ENCODE measurements at places on chromosomes 7 and 10. TPM values are rescaled to one million over a fixed set of nuclear protein-coding genes. Genes with fewer than 3 reads are reported as not detected.
A peak's percentile ranks its signal among the peaks of the same experiment; 100 is the strongest.

LRRTM3 gene
- polyA plus RNA-seq: not detected

- H3K27ac ChIP-seq: no peak overlapping the region
- no peaks in the 10 kb centered on the region for H3K27me3 ChIP-seq
- no peaks in the 10 kb centered on the region for H3K4me1 ChIP-seq
- no peaks in the 10 kb centered on the region for H3K36me3 ChIP-seq
- H3K4me3 ChIP-seq: no peak overlapping the region
Measured at GRCh38 chr10:6364893-6365292, 162.2 kb downstream of the PFKFB3 start.

GRCh38 chr7:112266595-112267270 is 60.2 kb downstream of the ZNF277 start:
- H3K4me1 ChIP-seq: no peaks in the 10 kb centered on the region
- no peak overlapping the region for H3K27ac ChIP-seq
- no peaks in the 10 kb centered on the region for H3K27me3 ChIP-seq
- no peak for DNase-seq

CCL24 gene
- not detected for polyA plus RNA-seq

GRCh38 chr7:19930051-19930450 is 156.6 kb upstream of the TMEM196 start:
- DNase-seq: no peak
- H3K27ac ChIP-seq: no peak overlapping the region
- H3K27me3 ChIP-seq: no peaks in the 10 kb centered on the region
- H3K36me3 ChIP-seq: no peaks in the 10 kb centered on the region

DNA sequence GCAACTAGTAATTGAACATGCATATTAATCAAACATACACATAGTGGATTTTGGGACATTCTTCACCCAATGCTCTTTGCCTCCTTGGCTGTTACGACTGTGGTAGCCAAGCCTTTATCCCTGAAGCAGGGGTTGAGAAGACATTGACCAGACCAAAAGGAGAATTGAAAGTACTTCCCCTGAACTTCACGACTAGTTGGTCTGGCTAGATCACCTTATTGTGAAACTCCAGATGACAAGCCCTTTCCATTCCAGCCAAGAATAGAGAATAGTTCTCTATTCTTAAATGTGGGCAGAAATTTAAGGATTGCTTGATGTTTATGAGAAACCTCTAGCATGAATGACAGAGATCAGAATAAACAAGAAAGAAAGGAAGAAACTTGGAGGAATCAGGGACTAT is 97.0 kb downstream of the LRMDA start:
- no peaks in the 10 kb centered on the region for H3K36me3 ChIP-seq
- no peaks in the 10 kb centered on the region for H3K27me3 ChIP-seq
- DNase-seq: no peak
- H3K27ac ChIP-seq: no peak overlapping the region
- H3K4me1 ChIP-seq: no peaks in the 10 kb centered on the region

DNA sequence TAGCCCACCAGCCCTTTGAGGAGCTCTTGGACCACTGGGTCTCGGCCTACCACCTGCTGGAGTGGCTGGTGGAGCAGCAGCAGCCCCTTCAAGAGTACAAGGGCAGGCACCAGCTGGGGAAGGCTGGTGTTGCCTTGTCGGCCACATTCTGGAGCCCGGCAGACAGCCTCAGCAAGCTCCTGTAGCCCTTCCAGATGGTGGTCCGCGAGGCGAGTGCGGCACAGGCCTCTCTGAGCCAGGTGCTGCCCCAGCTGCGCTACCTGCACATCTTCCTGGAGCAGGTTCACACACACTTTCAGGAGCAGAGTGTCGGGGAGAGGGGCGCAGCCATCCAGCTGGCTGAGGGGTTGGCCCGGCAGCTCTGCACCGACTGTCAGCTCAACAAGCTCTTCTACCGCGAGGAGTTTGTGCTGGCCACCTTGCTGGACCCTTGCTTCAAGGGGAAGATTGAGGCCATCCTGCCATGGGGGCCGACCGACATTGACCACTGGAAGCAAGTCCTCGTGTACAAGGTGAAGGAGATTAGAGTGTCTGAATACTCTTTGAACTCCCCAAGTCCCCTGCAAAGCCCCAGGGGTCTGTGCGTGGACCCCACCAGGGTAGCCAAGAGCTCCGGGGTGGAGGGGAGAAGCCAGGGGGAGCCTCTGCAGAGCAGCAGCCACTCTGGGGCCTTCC is 7.0 kb upstream of the ACTR3C start:
- no peak overlapping the region for H3K4me3 ChIP-seq
- no peaks in the 10 kb centered on the region for H3K36me3 ChIP-seq
- H3K27me3 ChIP-seq: no peaks in the 10 kb centered on the region
- no peaks in the 10 kb centered on the region for H3K4me1 ChIP-seq

GNGT1 gene
- not detected for polyA plus RNA-seq

- no peak overlapping the region for H3K27ac ChIP-seq
- H3K4me3 ChIP-seq: no peak overlapping the region
- no peaks in the 10 kb centered on the region for H3K36me3 ChIP-seq
- H3K4me1 ChIP-seq: no peaks in the 10 kb centered on the region
- no peaks in the 10 kb centered on the region for H3K27me3 ChIP-seq
Measured at GRCh38 chr10:127354992-127355391, 158.6 kb upstream of the INSYN2A start.

GRCh38 chr10:102119417-102120141 is 589 bp downstream of the LDB1 start:
- no peaks in the 10 kb centered on the region for H3K27me3 ChIP-seq
- peak overlapping the region; percentile 67 for H3K27ac ChIP-seq
- peaks cover 55% of the 10 kb centered on the region for H3K4me1 ChIP-seq
- H3K4me3 ChIP-seq: peak overlapping the region; percentile 86
- DNase-seq: no peak

Measured in keratinocyte (primary cell).